ENCODE measurements at places on chromosomes 1 and 21. TPM values are rescaled to one million over a fixed set of nuclear protein-coding genes. Genes with fewer than 3 reads are reported as not detected.

DNA sequence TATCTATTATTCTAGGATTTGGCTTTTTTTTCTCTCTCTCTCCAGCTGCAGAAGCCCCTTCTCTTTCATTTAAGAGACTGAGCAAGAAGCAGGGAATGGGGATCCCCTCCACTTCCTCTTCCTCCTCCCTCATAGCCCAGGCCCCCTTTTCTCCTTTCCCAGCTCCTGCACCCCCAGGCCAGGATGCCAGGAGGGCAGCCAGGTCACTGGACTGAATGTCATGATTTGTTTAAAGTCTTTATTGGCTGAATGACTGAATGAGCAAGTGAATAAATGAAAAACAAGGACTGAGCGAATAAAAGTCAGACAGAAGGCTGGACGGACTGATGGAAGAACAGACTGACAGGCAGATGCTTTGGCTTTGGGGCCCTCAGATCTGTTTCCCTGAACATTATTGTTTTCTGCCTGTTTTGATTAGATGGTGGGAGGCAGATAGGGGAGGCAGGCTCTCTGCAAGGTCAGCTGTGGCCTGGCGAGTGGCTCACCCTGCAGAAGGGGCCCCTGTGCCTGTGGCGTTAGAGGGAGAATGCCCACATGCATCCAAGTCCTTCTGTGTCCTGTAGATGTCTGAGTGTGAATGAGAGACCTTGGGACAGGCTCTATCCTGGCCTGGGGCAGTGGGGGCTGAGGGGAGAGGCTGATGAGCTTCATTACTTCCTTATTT, 20.3 kb upstream of the ADGRB2 start:
- no peak for ATAC-seq

DNA sequence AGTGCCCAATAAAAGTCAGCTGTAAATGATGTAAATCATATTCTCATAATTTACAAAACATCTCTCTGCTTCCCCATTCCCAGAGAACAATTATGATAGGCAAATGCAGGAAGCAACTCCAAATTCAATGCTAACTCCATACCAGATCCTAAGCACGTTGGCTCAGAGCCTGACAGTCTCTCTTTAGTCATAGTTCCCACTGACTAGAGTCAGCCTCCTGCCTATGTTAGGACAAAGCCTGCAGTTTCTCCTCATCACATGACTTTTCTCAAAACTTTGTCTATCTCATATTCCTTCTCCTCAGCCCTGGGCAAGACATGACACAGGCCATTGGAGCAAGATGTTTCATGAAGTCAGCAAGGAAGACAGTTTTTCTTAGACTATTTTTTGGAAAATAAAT, 101.5 kb upstream of the COL24A1 start:
- no peak for ATAC-seq

DNA sequence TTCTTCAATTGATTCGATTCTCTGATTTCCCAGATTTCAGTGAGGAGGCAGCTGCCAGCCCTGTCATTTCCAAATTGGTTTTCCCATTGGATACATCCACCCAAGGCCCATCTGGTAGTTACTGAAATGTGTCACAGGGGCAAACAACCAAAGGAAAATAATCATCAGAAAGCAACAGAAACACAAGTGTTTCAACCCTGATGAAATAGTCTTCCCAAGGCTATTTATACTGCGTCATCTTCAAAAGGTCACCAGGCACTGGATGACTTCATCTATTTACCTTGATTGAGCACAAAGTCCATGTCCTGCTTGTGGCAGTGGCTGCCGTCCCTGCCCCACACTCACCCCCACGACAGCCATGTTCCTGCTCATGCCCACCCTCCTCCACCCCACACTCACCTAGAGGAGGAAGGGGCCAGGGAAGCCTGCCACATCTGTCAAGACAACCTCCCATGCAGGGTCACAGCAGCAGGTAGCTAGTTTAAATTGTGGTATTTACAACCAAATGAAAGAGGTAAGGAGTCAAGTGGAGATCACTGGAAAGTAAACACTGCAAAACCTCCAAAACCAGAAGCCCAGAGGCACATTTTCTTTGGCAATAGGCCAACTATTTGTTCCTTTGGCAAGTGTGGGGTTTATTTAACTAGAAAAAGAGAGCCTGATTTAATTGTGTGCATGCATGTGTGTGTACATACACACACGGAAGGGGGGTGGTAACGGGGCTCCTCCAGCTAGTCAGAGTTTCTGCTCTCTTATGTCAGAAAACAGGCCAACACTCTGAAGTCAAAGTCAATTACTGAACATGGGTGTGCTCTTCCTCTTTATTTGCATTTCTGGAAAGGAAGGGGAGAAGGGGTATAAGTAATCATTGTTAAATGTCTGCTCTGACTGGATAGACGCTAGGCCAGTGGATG, 49.5 kb upstream of the RAB4A start:
- ATAC-seq: peak; percentile 75

DNA sequence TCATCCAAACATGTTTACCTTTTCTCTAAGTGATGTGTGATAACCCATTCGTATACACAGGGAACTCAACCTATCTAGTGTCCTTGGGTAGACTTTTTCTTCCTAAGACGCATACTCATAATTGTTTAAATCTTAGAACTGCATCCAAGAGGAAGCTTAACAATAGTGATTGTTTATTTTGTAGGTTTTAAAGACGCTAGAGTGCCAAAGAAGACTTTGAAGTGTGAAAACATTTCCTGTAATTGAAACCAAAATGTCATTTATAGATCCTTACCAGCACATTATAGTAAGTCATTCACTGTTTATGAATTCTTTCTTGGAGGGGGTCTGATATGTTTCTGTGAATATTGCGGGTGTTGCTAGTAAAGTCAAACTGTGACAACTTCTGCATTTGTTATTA, 25.4 kb downstream of the PLA2G4A start:
- no peak for ATAC-seq

DNA sequence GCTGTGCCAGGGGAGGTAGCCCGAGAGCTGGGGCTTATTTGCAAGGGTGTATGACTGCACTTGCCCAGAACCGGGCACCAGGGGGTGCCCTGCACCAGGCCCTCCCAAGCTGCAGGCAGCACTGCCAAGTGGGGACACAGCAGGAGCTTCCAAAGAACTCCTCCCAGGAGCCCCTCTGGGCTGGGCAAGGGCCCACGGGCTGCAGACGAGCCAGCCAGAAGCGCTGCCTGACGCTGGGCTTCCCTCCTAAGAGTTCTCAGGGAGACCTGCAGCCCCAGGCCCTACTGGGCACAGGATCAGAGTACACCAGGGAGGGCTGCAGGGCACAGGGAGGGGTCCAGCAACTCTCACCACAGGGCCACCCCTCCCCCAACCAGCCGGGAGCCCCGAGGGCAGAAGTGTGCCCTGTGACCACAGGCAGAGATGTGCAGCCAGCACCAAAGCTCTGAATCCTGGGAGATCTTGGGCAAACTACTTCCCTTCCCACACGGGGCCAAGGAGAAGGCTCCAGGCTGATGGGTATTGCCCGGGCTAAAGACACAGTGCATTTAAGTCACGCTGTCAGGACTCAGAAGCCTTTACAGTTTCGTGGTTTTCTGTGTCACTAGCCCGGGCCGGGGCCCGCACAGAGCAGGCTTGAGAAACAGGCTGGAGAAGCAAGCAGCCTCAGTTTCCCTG, 63.4 kb downstream of the KCNAB2 start:
- ATAC-seq: peak; percentile 92

DNA sequence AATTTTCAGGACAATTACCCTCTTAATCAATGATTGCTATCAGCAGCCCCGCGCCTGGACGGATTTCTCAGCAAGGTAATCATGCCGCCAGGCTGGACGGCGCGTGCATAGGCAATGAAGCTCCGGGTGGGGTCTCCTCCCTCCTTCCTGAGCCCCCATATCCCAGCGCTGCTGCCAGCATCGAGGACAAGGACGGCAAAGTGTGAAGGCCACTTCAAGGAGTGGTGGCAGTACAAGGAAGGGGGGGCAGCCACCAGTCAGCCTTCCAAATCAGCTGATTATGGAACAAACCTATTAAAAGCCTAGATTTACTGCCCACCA, 51.1 kb downstream of the DMAP1 start:
- peak; percentile 29 for ATAC-seq

The GCSAML gene
- total RNA-seq: not detected

The CR1L gene
- not detected for total RNA-seq

The PRAMEF8 gene
- total RNA-seq: not detected

The AMIGO1 gene
- total RNA-seq: 5.9 TPM

The GUCA2A gene
- not detected for total RNA-seq
